Activated CD4-positive, alpha-beta T cell treated with anti-CD3 and anti-CD28 coated beads, Interleukin-2, amount 50 U/mL, for 24 hours (primary cell): ENCODE measurements at places on chromosomes 4 and X.

GRCh38 chr4:13540446-13541175, 3.7 kb downstream of the NKX3-2 start:
- DNase-seq = no peak

- DNase-seq = no peak
Measured at GRCh38 chr4:89279385-89279784, 28.2 kb downstream of the GPRIN3 start.

- no peak for DNase-seq
Measured at GRCh38 chr4:87451537-87451936, 29.2 kb downstream of the NUDT9 start.

DNA sequence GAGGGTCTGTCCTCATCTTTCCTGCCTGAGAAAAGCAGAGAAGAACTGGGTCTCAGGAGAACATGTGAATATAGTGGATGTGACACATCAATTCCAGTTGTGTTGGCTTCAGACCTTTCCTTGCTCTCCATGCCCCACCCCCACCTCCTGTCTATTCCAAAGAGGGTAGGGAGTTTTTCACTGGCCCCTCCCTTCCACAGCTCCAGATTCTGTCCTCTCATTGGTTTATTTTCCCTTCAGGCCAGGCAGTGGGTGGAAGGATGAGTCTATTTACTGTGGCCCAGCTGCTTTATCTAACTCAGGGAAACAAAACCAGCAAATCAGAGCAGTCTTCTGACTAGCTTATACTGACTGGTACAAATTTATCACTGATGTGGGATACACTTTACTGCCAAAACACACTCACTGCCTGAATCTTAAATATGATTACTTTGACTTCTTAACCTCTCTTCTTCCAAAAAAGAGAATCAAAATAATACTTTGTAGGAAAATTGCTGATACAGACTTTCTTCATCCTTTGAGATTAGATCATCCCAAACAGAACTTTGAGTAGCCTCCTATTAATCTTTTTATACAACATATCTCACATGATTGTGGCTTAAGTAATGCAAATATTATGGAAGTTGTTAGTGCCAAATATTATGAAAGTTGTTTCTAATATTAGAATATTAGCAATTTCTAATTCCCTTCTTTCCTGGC, 221.2 kb downstream of the MID1 start:
- DNase-seq = no peak

DNA sequence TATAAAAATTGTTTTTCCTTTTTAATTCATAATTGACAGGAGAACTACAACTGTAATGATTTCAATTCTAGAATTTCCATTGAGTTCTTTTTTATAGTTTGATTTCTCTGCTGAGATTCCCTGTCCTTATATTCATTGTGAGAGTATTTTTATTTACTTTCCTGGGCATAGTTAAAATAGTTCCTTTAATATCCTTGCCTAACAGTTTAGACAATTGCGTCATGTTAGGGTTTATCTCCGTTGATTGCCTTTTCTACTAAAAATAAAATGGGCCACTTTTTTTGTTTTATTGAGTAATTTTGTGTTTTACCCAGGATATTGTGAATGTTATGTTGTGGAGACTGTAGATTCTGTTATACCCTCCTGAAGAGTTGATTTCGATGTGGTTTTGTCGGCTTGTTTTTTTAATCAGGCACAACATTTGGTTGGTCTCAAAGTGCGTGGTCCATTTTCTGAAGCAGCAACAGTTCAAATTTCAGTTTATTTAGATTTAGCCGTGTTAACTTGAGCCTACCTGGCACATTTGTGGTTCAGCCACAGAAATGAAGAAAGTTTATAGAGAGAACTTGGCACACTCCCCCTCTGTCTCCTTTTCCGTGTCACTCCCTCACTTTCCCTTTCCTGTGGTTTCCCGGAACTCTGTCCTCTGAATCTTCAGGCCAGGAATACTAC, 16.0 kb upstream of the PRRG1 start:
- no peak for DNase-seq

DNA sequence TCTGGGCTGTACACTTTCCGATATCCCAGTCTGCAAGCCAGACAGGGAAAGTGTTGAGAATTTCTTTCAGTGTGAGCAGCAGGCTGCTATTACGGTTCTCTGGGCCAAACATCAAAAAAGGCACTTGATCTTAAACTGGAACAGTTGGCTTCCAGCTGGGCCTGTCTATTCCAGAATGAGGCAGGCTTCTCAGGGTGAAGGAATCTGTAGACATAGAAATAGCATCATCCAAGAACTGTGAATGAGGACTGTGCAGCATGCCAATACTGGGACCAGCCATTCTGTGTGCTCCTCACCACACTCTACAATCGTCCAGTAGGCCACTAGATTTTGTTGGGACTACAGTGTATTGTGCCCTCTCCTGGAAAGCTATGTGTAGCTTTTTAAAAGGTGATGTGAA, 31.1 kb downstream of the ART3 start:
- no peak for DNase-seq

GRCh38 chr4:165248102-165248501, 40.7 kb downstream of the KLHL2 start:
- no peak for DNase-seq

DNA sequence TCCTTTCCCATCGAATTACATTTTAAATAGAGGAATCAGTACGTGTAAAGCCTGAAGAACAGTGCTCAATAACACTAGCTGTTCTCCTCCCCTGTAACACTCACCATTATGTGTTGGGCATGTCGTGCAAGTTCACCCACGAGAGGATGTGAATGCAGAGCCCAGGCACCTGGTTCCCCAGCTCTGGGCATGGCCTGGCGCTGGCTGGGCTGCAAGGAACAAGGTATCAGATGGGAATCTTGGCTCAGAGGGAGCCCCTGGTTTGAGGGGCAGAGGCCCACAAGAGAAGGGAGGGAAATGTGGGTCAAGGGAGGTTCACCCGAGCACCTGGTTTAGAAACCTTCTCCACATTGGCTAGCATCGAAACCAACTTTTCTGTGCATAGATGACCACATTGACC, 41.7 kb upstream of the MTM1 start:
- DNase-seq = no peak

GRCh38 chr4:7857238-7857701, 82.4 kb downstream of the AFAP1 start:
- DNase-seq = no peak

GRCh38 chr4:143441678-143442077, 71.8 kb upstream of the SMARCA5 start:
- DNase-seq = no peak

- no peak for DNase-seq
Measured at GRCh38 chr4:42636645-42636949, 20.3 kb downstream of the ATP8A1 start.

- DNase-seq = no peak
Measured at GRCh38 chrX:114332766-114333165, 251.1 kb upstream of the HTR2C start.

- DNase-seq = no peak
Measured at GRCh38 chrX:154032160-154032559, 12.5 kb upstream of the IRAK1 start.

- DNase-seq = no peak
Measured at GRCh38 chr4:158817562-158818296, 48.9 kb downstream of the FNIP2 start.

GRCh38 chrX:55648434-55648833, 25.2 kb downstream of the FOXR2 start:
- DNase-seq = no peak

GRCh38 chr4:25970226-25970675, 56.2 kb downstream of the SMIM20 start:
- DNase-seq = no peak

DNA sequence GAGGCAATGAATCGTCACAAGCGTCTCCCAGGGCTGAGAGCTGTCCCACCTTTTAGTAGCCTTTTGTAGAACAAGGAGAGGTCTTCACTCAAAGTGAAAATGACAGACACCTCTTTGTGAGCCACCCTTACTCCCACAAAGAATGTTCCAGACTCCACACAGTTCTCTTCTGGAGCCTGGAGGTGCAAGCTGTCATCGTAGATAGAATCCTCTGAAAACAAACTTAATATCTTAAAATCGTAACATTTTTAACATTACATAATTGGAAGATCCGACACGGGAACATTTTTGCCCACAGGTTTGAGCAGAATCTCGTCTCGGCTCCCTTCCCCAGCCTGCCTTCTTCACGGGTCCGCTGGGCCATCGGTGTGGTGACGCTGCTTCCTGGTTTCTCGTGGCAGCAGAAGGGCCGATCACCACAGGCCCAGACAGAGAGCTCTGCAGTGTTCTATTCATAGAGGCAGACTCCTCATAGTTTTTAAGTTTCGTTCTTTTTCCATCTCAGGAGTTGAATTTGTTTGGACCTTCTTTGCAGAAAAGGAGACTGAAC, 27.7 kb downstream of the WFS1 start:
- no peak for DNase-seq
